Activated CD4-positive, CD25-positive, alpha-beta regulatory T cell treated with anti-CD3 and anti-CD28 coated beads, Interleukin-2, amount 50 U/mL, for 16 hours (primary cell): ENCODE measurements at places on chromosomes 6 and 20.

DNA sequence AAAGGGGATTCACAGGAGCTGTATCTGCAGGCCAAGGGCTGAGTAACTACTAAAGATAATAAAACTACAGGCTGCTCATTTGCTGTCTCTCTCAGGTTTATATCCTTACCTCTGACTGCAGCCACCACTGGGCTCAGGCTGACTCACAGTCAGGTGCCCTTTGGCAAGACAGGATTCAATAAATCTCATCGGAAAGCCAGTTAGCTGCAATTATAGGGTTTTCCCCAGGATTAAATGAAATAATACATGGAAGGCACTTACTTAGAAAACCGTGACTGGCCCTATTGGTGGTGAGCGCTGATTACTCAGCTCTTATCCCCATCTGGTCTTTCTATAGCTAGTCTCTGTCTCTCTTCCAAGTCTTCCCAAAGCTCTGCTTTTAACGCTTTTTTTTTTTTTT is 26.4 kb downstream of the RMND1 start:
- DNase-seq: no peak

- DNase-seq: no peak
Measured at GRCh38 chr6:33630014-33630413, 8.9 kb downstream of the ITPR3 start.

- DNase-seq: no peak
Measured at GRCh38 chr6:96058082-96058481, 42.3 kb downstream of the FUT9 start.

DNA sequence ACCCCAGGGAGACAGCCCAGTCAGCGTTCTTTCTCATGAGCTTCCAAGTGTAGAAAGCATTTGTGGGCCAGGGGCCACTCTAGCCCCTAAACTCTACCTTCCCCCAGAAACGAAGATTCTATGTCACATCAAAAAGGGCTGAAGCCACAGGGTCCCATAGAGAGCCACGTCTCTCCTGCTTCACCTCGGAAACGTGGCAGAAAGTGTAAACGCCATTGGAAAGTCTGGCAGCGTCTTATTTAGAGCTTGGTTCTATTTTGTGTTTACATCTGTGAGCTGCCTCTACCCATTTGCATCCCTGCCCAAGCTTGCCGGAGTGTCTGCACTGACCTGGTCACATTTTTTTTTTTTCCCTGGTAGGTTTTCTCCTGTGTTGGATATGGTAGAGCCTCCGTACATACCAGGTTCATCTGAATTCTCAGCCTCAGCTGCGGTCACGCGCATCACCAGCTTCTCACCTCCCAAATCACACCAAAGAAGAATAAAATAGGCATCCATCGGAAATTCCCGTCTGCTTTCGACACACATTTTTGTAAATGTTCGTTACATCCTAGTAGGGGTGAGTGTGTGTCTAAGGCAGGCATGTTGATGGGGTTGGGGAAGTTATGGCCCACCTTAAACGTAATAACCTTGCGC is 62.6 kb downstream of the NPEPL1 start:
- no peak for DNase-seq

DNA sequence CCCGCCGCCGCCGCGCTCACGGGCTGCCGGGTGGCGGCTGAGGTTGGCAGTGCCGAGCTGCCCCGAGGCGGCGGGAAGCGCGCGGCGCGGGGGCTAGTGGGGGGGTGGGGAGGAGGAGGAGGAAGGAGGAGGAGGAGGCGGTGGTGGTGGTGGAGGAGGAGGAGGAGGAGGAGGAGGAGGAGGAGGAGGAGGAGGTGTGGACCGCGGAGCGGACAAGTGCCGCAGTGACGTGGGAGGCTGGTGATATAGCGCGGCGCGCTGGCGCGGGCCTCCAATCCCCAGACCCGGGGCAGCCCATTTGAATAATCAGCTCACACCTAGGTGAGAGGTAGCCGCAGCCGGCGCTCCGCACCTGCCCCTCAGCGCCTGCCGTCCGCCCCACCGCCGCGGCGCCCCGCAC is at the start of gene FOXA2:
FOXA2 (minus strand) TSS at position 51 of the 400 bp plus-strand sequence. CDS start 294 bp downstream, outside the sequence.
- DNase-seq: no peak

DNA sequence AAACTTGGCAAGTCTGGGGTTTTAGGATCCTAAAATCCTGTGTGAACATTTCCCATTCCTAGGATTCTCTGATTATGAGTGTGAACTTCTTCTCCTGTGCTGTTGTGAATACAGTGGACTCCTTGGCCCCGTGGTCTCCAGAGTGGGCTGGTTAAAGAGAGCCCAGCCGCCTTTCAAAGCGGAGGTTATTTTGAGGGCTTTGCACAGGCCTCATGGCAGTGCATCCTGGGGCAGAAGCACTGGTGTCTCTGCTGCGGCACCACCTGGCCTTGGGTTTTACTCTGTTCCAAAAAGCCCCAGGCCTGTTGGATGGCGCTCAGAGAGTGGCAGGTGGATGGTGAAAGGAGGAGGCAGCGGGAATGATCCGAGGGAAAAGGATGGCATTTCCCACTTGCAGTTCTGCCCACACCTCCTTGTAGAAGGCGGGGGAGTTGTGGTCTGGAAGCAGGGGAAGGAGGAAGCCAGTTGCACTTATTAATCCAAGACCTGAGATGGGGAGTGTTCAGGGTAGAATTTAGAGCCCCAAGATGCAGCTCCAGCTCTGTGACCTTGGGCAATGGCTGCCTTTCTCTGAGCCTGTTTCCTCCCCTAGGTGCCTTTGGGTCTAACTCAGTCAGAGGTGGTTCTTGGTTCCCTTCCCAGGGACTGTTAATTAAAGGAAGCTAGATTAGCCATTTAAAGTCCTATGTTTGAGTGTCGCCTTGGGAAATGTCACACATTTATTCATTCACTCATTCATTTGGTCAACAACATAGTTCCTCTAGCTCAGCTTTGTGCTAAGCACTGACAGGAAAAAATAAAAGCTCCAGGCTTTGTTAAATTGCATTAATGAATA is 22.4 kb downstream of the MMP24 start:
- no peak for DNase-seq
